ENCODE measurements at places on chromosomes 3 and 15. TPM values are rescaled to one million over a fixed set of nuclear protein-coding genes. Genes with fewer than 3 reads are reported as not detected.

HESX1 gene
- not detected for total RNA-seq

PRSS50 gene
- total RNA-seq: 2.5 TPM

PLSCR5 gene
- not detected for total RNA-seq

C3orf49 gene
- total RNA-seq: not detected

MYEF2 gene
- 19.4 TPM for total RNA-seq

BFSP2 gene
- total RNA-seq: not detected

ZNF774 gene
- 3.6 TPM for total RNA-seq

ZNF662 gene
- 8.8 TPM for total RNA-seq

CD200R1 gene
- total RNA-seq: 1.0 TPM

KNG1 gene
- total RNA-seq: not detected

ACKR4 gene
- 4.6 TPM for total RNA-seq

PPP1R14D gene
- not detected for total RNA-seq

RPL32 gene
- 1,406 TPM for total RNA-seq

LRRK1 gene
- total RNA-seq: 8.8 TPM

CHRNA3 gene
- not detected for total RNA-seq

CCNB2 gene
- total RNA-seq: 1.9 TPM

IL5RA gene
- total RNA-seq: not detected

OXTR gene
- 0.13 TPM for total RNA-seq

DUSP7 gene
- 10.6 TPM for total RNA-seq

SPESP1 gene
- total RNA-seq: 10.1 TPM

CCDC39 gene
- not detected for total RNA-seq

PTPRG gene
- total RNA-seq: 207 TPM

USF3 gene
- total RNA-seq: 33.4 TPM

AGTR1 gene
- 11.0 TPM for total RNA-seq

CNTN3 gene
- total RNA-seq: 5.5 TPM

FETUB gene
- total RNA-seq: not detected

FSIP1 gene
- 2.5 TPM for total RNA-seq

TGM4 gene
- not detected for total RNA-seq

SETD2 gene
- total RNA-seq: 84.0 TPM

SNTN gene
- not detected for total RNA-seq

CPLX3 gene
- not detected for total RNA-seq

C2CD4A gene
- not detected for total RNA-seq

ACAD11 gene
- 42.5 TPM for total RNA-seq

LRRIQ4 gene
- not detected for total RNA-seq

XCR1 gene
- total RNA-seq: not detected

TMCO5A gene
- total RNA-seq: not detected

RTP3 gene
- not detected for total RNA-seq

AMOTL2 gene
- 149 TPM for total RNA-seq

KLHL40 gene
- total RNA-seq: not detected

PRR23B gene
- not detected for total RNA-seq

TAGLN3 gene
- total RNA-seq: 2.6 TPM

PPP2R3A gene
- 11.0 TPM for total RNA-seq

TRH gene
- total RNA-seq: not detected

SUCLG2 gene
- total RNA-seq: 70.7 TPM

CCDC13 gene
- total RNA-seq: 6.8 TPM

Data from thyroid gland (tissue), 4 donors.